Activated T-cell treated with anti-CD3 and anti-CD28 coated beads, Interleukin-2, amount 50 U/mL, for 4 hours (primary cell): ENCODE measurements at places on chromosomes 16 and 17.

GRCh38 chr17:82913304-82914043, 73.7 kb upstream of the ZNF750 start:
- no peak for DNase-seq

- no peak for DNase-seq
Observed at GRCh38 chr17:21289175-21289901, 4.8 kb downstream of the MAP2K3 start.

DNA sequence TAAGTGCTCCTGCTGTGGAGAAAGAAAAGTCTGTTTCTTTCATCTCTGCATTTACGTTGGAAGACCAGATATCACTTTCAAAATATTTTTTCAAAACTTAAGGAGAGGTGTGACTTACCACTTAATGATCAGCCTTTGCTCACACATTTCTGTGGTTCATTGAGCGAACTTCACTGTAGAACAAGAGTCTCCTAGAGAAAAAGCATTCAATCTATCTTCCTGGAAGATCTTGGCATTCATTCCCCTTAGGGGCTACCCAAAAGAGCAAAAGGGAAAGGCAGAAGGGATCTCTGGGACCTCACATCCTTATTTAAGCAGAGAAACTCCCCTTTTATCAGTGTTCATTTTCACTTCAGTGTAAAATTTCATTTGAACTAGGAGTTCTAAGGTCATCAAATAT, 61.2 kb downstream of the HS3ST3A1 start:
- DNase-seq, result no peak

GRCh38 chr16:53704445-53704813, 473 bp downstream of the FTO start:
- DNase-seq, result no peak

GRCh38 chr17:41937970-41938954, 7.8 kb downstream of the ODAD4 start:
- no peak for DNase-seq
